Activated naive CD4-positive, alpha-beta T cell (primary cell): ENCODE measurements at places on chromosomes 6 and 20.

GRCh38 chr6:130122243-130122642 lies 100.5 kb downstream of the SAMD3 start:
- no peak for DNase-seq

GRCh38 chr20:13745784-13746183 lies 38.9 kb downstream of the ESF1 start:
- no peak for DNase-seq

- DNase-seq = no peak
Observed at GRCh38 chr20:32670773-32671455, 2.8 kb downstream of the C20orf203 start.

- DNase-seq = no peak
Observed at GRCh38 chr6:150072201-150072600, 3.3 kb upstream of the ULBP3 start.

- no peak for DNase-seq
Observed at GRCh38 chr6:158924499-158925455, 75.2 kb downstream of the RSPH3 start.

GRCh38 chr20:10579942-10580341 lies 93.9 kb downstream of the JAG1 start:
- no peak for DNase-seq

GRCh38 chr6:163712981-163713380 lies 298.5 kb downstream of the QKI start:
- no peak for DNase-seq

DNA sequence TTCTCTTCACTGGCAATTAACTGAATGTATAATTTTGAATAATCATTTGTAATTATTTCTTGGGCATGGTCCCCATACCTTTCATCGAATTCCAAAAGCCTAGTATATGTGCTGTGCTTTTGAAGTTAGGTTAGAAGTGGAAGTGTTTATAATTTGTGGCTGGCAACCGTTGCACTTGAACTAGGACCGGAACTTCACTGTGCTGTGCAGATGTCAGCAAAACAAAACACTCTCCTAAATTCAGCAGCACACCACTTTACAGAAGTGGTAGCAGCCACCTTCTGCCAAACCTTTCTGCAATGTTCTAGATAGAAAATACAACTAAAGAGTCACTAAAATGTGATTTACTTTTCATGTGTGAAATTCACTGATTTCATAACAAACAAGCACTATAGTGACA lies 111.9 kb downstream of the FAM83B start:
- DNase-seq = no peak
